ENCODE measurements at places on chromosomes 7 and 10.

DNA sequence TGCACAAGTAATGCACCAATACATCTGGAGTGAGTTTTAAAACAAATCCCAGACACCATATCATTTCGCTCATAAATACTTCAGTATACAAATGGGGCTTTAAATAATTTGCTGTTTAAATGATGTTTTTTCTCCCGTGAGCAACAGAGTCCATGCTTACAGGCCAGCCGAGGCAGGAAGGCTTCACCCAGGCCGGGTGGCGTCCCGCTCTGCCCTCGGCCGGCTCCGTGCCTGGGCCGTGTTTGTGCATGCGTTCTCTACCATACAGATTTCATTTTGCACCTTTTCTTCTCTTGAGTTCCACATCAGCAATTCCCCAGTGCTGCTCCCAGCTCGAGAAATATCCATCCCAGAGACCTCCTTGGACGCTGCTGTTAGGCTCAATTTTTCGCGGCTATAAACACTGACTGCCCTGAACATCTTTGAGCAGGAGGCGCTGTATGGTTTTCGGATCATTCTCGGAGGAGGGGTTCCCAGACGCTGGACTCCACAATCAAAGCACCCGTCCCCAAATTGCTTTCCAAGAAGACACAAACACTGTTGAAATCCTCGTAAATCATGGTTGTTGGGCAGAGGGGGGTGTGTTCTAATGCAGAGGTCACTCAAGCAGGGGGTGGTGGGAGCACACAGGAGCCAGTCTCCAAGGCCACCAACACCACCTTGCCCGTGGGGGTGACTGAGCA is 91.6 kb downstream of the MICALL2 start:
- no peak for DNase-seq

DNA sequence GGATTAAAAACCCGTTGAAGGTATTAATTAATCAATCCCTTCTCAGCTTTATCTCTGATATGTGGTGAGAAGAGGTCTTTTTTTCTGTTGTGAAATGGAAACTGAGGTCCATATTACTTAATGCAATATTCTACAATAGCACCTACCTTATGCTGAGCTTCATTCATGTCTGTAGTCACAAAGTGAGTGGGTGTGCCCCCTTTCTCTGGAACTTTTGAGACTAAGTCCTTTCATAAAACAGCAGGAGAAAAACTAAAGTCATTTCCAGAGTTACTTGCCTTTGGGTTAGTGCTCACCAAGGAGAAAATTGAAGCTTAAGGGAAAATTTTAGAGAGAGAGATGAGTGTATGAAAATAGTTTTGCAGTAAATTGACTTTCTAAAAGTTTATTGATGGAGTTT is 61.2 kb downstream of the EXOC4 start:
- no peak for DNase-seq

- no peak for DNase-seq
Observed at GRCh38 chr10:78357141-78358063, 323.7 kb downstream of the RPS24 start.

DNA sequence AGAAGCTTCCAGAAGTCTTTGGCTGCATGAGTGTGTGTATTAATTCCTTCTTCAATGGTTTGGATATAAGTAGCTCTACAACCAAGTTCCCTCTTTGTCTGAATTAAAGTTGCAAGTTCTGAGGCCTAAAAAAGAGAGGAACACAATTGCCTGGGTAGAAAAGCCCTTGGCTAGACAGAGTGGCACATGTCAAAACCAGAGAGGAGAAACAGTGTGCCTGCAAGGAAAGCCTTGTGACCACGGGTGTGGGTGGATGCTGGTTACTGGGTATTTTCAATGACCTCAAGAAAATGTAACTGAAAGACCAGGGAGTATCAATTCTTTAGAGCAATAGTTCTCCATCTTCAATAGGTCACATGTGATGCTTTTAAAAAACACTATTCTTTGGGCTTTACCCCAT is 148.3 kb downstream of the SVIL start:
- no peak for DNase-seq

DNA sequence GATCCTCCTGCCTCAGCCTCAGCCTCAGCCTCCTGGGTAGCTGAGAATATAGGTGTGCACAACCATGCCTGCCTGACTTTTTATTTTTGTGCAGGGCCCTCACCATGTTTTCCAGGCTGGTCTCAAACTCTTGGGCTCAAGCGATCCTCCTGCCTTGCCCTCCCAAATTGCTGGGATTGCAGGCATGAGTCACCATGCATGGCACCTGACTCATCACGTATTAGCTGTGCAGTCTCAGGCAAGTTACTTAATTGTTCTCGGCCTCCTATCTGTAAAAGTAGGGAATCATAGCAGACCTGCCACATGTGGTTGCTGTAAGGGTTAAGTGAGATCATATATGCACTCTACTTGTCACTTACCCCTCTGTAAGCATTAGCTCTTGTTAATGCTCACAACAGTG is 117.2 kb downstream of the ANLN start:
- no peak for DNase-seq

- no peak for DNase-seq
Observed at GRCh38 chr7:2482725-2483451, 6.7 kb upstream of the GRIFIN start.

GRCh38 chr10:107011105-107011504 is 153.4 kb downstream of the SORCS1 start:
- no peak for DNase-seq

GRCh38 chr10:22659866-22660265 is 54.5 kb downstream of the PIP4K2A start:
- no peak for DNase-seq

- DNase-seq: no peak
Observed at GRCh38 chr7:10662982-10663884, 310.4 kb upstream of the PHF14 start.

DNA sequence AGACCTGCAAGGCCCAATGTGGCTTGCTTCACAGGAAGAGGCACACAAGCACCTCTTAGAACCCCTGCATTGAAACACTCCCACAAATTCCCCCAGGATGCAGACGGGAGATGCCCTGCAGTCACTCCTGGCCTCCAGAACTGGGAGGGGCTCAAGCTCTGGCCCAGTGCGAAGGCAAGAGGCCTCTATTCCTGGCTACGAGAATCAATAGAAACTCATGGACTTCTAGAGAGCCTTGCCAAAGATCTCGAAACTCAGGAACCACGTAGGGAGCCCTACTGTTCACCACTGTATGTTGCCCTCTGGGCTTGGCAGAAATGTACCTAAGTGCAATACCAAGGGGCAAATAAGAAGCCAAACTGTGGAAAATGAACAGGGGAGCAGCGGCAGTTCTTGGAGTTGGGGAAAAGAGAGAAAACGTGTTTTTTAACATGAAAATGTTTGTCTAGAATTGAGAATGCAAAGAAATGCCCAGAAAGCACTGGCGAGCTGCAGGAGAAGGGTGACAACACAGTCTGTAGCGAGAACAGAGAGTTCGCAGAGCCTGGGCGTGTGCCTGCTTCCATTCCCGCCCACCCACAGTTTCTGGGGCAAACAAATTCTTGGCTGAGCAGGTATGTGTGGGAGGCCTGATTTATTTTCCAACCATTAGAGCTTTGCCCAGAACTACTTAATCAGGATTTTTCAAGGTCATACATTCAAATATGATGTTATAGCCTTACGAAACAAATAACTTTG is 260.5 kb upstream of the KLF14 start:
- DNase-seq: no peak

DNA sequence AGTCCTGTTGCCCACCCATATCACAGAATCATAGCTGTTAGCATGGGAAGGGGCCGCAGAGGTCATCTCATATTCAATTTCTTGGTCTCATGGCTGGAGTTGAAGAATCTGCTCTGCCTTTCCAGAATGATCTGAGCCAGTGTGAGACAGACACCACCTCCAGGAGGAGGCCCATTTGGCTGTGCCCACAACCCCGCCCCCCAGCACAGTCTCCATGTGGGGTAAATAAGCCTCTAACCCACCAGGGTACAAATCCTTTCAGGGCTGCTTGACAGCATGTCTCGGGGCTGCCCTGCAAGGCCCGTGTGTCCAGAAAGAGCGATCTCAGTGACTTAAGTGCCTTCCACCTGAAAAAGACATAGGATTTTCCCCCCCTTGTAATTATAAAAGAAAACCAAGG is 137.5 kb downstream of the DLG5 start:
- no peak for DNase-seq

- no peak for DNase-seq
Observed at GRCh38 chr7:13692548-13692947, 296.9 kb downstream of the ETV1 start.

DNA sequence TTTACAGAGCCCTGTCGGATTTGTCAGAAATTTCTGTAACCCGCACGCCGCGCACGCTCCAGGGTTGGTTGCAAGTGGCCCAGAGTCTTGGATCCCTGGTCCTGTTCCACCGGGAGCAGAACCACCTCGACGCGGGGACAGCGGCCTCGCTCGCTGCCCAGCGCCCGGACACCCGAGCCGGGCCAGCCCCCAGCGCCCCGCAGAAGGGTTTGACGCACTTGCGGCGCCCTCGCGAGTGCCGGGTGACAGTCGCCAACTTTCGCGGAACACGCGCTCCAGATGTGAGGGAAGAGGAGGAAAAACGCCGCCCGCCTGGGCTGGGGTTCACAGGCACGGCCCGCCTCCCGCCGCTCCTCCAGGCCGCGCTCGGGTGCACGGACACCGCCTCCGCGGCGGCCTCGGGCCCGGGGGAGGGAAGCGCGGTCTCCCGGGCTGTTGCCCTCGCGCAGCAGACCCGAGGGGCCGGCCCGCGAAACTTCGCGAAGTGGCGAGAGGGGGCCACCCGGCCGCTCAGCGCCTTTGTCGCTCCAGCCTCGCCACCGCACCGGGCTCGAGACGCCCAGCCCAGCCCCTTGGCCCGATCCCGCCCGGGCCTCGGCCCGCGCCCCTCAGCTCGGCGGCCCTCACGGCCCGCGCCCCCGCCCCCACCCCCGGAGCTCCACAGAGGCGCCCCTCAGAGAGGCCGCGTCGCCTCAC is 514 bp downstream of the RNF216 start:
- DNase-seq: no peak

DNA sequence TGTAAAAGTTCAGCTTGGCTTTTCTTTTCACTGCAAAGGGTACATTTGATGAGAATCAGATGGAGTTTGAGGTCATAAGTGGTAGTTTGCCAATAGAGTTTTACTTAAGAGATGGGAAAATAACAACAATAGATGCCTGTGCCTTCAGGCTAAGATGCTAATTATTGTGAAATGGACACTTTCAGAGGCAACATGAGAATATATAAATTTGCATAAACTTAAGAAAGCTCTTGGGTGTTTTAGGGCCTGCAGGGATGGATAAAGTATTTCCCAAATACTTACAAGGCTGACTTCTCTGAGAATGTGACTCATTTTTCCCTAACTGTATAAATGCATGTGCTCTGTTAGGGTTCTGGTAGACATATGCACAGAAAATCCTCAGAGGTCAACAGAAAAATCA is 200.3 kb upstream of the SVIL start:
- DNase-seq: no peak

GRCh38 chr7:100583132-100584053 is 2.5 kb downstream of the LRCH4 start:
- DNase-seq: peak; percentile 84

DNA sequence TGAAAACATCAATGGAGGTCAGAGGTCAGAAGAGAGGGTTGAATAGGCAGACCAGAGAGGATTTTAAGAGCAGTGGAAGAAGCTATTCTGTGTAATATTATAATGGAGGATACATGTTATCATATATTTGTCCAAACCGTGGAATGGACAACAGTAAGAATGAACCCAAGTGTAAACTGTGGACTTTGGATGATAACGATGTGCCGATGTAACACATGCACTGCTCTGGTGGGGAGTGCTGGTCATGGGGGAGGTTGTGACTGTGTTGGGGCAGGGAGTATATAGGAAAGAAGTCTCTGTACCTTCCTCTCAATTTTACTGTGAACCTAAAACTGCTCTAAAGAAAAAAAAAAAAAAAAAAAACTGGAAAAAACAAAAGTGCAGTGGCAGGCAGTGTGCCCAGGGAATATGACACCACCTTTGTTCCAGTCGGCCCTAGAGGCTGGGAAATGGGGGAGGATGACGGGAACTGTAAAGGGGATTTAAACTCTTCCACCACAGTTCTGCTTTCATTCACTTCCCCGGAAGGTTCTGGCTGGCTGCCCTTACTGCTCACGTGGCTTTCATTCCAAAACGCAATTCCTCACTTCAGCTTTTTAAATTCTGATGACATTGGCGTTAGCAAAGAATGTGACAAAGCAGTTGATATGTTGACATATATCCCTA is 113.7 kb upstream of the ANKRD1 start:
- DNase-seq: no peak

DNA sequence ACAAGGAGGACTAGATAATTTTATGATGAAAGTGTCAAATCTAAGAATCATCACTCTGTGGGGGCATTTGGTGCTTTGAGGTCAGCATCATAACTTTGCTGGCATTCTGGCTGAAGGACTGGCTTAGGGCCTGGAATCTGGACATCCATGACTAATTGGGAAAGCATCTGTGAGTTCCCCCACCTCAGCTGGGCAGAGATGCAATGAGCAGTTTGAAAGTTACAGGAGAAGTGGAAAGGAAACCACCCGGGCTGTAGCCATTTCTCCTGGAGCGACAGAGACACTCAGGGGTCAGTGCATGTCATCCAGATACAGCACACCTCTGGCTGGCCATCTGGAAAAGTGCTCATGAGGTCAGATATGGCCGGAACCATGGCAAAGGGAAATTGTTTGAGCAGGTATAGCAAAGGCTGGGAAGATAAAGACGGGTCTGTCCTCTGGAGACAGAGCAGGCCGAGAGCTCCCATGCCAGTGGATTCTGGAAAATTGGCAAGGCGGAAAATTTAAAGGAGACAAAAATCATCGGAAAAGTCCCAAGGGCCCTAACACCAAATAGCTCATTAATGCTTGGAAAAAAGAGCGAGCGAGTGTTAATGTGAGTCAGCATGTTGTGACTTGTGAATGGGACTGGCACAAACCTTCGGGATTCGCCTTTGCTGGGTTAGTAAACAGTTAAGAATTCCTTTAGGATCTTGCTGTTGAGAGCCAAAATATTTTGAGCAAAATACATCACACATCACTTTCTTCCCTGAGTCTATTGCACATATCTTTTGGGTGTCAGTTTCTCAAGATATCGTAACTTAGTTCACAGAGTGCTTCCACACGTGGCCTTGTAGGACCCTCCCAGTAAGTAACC is 188.4 kb upstream of the AGK start:
- DNase-seq: no peak
